Left ventricle myocardium inferior (tissue), 1 donor: ENCODE measurements at places on chromosomes 16 and 17.
A peak's percentile ranks its signal among the peaks of the same experiment; 100 is the strongest.

DNA sequence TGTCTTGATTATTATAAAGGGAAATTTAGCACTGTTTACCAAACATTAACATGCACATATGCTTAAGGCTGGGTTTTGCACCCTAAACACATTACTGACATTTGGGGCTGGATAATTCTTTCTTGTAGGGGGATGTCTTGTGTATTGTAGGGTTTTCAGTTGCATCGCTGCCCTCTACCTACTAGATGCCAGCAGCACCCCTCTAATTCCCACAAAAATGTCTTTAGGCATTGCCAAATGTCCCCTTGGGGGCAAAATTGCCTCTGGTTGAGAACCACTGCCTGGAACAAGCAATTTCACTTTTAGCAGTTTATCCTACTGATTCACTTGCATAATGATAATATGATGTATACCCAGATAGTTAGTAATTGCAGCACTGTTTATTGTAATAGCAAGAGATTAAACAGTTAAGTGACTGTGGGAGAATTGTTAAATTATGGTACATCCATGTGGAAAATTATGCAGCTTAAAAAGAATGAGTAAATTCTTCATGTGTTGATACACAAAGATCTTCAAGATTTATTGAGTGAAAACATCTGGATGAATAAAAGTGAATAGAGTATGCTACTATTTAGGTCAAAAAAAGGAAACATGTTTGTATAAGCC lies 18.4 kb downstream of the PRSS54 start:
- no peak for DNase-seq

- DNase-seq: no peak
These were observed 41.5 kb upstream of the MYOCD start for GRCh38 chr17:12624211-12624610.

DNA sequence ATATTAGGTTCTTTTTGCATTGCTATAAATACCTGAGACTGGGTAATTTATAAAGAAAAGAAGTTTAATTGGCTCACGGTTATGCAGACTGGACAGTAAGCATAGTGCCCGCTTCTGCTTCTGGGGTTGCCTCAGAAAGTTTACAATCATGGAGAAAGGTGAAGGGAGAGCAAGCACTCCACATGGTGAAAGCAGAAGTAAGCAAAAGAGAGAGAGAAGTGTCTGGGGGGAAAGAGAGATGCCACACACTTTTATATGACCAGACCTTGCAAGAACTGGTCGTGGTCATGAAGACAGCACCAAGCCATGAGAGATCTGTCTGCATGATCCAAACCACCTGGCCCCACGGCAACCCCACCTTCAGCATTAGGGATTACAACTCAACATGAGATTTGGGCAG lies 45.4 kb downstream of the KCNJ16 start:
- DNase-seq: no peak

- no peak for DNase-seq
These were observed 14.6 kb downstream of the RBBP6 start for GRCh38 chr16:24553983-24554382.

DNA sequence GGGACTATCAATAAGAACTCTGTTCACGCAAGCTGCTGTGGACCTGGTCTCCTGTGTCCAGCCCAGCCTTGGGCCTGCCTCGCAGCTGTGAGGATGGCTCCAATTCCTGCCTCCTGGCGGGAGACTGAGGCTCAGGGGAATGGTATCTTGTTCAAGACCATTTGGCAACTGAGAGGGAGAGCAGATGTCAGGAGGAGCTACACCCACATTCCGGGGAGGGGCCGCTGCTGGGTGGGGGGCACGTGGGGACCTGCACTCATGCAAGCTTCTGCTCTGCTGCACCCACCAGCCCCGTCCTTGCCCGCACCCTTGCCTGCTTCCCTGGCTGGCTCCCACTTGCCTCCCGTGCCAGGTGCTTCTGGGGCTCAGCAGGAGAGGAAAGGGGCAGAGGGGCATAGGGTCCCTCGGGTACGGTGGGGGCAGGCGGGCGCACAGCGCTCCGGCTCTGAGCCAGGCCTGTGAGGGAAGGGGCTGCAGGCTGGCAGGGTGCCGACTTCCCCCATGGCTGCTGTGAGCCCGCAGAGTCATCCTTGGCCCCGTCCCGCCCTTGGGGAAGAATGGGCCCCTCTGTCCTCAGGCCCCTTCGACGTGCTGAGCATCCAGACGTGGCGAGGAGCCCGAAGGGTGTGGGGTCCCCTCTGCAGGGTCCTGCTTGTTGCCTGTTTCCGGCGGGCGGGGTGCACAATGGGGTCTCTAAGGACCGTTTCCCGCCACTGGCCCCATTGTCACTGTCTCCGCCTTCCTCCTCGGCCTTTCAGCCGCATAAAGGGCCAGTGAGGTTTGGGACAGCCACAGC lies 2.7 kb downstream of the METRN start:
- DNase-seq: no peak

DNA sequence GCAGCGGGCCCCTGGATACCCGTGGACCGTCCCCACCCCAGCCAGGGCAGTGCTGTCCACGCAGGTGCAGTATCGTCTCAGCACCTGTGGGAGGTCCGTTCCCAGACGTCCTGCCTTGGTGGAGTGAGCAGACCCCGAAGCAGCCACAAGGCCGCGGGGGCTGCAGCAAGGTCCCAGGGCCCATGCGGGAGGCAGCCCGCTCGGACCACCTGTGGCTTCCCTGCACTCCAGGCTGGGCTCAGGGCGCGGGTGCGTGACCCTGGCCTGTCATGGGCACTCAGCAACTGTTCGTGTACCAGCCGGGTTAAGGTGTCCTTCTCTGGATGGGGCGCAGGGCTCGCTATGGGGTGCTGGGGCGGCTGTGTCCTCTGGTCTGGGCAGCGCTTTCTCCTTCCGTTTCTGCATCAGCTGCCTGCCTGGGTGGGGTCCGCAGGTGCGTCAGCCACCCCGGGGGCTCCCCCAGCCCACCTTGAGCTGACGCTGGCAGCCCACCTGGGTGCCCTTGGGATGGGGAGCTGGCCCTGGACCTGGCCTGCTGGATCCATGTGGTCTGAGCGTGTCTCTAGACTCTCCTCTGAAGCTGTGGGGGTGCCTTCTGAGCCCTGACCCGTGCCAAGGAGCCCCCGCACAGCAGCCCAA lies 18.4 kb downstream of the BAHCC1 start:
- DNase-seq: no peak

DNA sequence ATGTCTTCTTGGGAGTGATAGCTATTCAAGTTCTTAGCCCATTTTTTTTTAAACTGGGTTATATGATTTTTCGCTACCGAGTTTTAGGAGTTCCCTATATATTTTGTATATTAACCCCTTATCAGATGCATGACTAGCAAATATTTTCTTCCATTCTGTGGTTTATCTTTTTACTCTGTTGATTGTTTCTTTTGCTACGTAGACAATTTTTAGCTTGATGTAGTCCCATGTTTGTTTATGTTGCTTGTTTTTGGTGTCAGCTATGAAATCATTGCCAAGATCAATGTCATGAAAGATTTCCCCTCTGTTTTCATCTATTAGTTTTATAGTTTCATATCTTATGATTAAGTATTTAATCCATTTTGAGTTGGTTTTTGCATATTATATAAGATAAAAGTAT lies 480.5 kb downstream of the CDH11 start:
- no peak for DNase-seq

DNA sequence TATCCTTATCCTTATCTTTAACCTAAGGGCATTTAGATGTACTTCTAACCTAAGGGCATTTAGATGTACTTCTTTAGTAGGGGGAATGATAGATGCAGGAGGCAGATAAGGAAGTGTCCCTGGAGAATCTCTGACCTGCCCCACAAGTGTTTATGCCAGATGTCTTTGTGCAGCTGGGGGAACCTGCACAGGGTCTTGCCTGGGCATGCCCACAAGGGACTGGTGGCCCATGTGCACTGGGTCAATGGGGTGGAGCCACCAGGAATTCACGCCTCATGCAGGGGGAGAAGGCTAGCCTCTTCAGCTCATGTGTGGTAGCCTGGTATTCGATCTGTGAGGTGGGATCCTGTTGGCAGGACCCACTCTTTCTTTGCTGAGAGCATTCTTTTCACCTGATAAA lies 38.0 kb downstream of the CA10 start:
- no peak for DNase-seq

GRCh38 chr17:65131946-65132345 lies 5.2 kb upstream of the RGS9 start:
- DNase-seq: no peak

DNA sequence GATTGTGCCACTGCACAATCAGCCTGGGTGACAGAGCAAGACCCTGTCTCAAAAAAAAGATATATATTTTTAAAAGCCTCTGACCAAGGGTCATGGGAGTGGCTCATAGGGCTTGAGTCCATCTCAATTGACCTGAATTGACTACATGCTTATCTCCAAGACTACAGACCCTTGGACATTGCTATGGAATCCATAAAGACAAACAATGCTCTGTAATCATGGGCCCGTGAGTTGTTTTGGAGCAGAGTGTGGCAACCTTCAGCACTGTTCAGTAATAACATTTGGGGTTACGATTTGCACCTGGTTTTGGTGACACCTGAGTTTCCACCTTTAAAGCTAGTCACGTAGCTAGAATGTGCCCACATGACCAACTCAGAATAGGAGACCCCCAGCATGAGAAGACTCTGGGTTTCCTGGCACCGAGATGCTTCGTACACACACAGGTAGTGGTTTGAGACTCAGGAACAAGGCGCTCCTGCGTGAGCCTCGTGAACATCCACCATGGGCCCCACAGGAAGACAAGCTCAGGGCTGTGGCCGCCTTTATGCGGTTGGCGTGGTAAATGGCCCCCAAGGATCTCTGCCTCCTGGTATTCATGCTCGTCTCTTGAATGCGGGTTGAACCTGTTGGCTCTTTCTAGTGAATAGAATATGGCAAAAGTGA lies 66.6 kb upstream of the RPH3AL start:
- no peak for DNase-seq

DNA sequence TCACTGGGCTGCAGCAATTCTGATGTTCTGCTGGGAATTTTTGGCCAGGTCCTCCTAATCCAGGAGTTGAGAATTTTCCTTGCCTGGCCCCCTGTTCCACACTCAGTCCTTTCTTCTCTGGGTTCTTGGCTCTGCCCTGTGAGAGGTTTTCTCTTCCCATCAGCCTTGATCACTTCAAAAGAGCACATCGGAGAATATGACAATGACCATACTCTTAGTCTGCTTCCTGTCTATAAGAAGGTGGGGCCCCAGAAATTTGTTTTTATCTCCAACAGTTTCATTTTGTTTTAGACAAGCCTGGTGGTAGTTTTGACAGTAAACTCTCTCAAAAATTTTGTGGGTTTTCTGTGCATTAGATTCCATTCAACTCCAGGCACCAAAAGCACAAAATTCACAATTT lies 70.7 kb downstream of the C17orf67 start:
- DNase-seq: no peak

DNA sequence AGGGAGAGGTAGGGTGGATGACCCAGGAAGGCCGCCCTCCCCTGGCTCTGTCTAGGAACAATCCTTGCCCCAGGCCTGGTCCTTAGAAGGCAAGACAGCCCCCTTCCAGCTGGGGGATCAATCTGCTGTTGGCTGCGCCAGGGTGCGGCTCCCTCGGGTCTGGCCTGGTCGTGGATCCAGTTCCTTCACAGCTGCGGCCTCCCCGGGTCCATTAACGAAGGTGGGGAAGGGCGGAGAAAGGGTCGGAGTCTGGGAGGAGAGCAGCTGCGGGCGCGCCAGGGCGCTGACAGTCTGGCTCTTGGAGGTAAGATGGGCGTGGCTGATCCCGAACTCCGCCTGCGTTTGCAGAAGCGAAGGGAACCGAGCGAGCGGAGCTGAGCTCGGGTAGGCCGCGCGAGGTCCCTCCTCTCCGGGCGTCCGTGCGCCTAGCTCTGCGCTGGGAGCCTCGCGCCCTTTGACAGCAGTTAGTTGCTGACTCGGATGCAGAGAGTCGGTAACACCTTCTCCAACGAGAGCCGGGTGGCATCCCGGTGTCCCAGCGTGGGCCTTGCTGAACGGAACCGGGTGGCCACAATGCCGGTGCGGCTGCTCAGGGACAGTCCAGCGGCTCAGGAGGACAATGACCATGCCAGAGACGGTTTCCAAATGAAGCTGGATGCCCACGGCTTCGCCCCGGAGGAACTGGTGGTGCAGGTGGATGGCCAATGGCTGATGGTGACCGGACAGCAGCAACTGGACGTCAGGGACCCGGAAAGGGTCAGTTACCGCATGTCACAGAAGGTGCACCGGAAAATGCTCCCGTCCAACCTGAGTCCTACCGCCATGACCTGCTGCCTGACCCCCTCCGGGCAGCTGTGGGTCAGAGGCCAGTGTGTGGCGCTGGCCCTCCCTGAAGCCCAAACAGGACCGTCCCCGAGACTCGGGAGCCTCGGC lies at the start of gene HSPB9:
TSS of gene HSPB9 (plus strand) at position 434 of the 933 bp plus-strand sequence. CDS start at position 481, 47 bp downstream.
- peak; percentile 56 for DNase-seq

DNA sequence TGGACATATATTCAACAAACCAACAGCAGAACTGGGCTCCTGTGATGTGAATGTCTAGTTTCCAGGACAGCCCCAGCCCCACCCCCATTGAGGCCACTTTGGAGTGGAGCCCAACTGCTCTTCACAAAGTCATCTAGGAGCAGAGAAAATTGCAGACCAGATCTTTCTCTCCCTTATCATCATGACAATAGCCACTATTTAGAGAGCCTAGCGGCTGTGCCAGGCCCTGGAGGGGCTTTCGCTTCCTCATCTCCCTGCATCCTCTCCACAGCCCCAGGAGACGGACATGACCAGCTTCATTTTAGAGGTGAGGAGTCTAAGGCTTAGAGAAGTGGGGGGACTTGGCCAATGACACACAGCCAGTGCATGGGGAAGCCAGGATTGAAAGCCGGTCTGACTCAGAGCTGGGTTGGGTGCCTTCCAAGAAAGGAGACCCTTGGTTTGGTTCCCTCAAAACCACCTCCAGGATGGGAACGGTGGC lies 1.4 kb downstream of the PRSS8 start:
- no peak for DNase-seq

DNA sequence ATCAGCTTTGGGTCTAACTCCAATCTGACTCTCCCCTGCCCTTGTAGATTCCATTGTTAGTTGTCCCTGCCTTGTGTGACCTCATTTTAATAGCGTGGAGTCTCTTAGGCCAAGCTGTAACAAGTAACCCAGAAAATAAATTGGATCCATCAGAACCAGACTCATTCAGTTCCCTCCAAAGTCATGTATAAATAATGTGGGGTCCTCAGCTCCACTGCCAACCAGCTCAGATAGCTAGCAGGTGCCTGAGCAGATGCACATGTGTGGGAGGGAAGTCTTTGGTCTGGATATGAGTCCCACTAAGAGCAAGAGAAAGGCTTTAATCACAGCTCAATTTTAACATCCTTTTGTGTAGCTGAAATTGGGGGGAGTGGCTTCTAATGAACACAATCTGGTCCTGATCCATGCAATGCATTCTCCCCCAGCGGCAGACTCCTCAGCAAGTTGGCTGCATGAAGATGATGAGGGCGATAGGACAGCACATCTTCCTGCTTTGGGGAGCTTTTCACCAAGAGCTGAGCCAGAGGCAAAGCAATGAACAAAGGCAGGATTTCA lies 151.6 kb downstream of the ABCC12 start:
- no peak for DNase-seq

DNA sequence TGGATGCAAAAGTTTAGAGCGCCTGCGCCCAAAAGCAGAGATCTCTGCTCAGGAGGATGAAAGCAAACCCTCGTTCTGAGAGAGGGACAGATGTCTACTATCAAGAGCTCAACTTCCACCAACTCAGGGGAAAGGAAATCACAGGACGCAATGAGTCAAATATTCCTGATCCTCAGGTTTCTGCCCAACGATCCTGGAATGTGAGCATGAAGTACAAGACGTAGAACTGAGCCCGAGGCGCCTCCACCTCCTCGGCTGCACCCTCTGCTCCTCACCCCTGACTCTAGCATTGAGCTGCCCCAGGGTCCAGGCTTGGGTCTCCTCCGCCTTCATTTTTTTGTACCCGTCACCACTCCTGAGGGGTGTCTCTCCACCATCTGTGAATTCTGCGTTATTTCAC lies 15.4 kb downstream of the IFT140 start:
- DNase-seq: no peak
